Stimulated activated CD4-positive, alpha-beta T cell treated with anti-CD3 and anti-CD28 coated beads, Interleukin-4, amount 100 ng/mL, for 48 hours (primary cell): ENCODE measurements at places on chromosomes 1 and 21.

- DNase-seq = no peak
Measured at GRCh38 chr1:182484531-182485257, 34.7 kb downstream of the RGSL1 start.

DNA sequence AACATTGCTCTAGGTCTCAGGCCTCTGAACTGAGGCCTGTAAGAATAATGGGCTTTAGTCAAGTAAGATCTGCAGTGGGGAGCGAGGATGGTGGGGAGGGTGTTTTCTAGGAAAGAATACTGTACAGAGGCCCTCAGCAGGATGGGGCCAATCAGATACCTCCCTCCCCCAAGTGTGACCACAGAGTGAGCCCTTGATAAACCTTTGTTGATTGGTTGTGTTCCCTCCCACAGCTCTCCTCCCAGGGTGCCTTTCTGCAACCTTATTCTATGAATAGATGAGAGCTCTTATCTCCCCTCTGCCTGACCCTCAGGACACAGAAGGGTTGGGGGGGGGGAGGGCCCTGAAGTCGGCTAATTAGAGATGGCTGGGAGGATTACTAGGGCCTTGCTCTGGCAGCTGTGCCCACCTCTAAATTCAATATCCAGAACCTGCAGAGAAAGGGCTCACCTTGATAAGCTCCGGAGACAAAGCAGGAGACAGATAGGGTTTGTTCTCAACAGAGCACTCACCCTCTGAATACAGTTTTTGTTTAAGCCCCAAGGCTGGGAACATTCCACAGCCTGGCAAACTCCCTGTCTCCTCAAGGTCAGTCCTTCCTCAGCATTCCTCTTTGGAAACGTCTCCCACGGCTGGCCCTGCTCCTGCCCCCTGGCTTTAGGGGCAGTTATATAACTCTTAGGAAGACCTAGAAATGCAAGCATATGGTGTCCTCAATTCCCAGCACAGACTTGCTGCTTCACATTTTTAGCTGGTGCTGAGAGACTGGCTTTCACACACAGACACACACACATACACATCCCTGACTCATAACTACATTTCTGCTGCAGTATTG lies 42.9 kb downstream of the ATP1A1 start:
- no peak for DNase-seq

- DNase-seq = no peak
Measured at GRCh38 chr1:80827666-80828065, 973.1 kb upstream of the ADGRL2 start.

DNA sequence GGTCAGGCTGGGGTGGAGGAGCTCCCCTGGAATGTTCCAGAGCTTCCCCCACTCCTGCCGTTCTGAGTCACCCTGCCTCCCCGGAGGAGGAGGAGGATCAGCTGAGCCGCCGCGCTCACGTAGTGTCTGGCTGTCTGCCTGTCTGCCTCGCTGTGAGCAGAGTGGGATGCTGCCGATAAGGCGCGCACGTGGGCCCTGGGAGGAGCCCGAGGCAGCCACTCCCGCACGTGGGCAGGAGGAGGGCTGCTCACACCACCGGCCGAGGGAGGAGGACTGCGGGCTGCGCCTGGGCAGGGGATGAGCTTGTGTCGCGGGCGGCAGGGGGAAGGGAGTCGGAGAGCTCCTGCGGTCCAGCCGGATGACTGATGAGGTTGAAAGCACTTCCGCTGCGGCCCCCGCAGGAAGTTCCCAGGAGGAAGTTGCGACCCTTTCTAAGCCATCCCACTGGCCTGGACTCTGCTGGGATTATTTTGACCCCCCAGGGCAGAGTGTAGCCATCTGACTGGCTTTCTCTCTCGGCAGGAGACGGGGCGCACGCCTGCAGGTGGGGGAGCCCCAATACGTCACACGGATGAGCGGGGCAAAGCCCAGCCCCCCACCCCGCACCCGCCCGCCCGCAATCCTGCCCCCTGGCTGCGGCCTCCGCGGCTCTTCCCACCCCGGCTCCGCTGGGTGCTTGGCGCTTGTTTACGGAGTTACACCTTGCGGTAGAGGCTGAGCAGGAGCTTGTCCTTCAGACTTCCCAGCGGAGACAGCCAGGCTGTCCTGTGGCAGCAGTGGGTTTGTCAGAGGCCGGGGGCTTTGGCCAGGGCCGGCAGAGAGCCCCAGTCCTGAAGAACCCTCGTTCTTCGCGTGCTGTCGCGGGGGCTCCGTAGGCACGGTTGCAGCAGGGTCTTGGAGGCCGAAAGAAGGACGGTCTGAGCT lies 9.8 kb downstream of the PDXK start:
- peak; percentile 72 for DNase-seq

- no peak for DNase-seq
Measured at GRCh38 chr1:161772397-161772796, 6.3 kb downstream of the ATF6 start.

- DNase-seq = no peak
Measured at GRCh38 chr1:91803123-91803522, 82.8 kb downstream of the TGFBR3 start.

DNA sequence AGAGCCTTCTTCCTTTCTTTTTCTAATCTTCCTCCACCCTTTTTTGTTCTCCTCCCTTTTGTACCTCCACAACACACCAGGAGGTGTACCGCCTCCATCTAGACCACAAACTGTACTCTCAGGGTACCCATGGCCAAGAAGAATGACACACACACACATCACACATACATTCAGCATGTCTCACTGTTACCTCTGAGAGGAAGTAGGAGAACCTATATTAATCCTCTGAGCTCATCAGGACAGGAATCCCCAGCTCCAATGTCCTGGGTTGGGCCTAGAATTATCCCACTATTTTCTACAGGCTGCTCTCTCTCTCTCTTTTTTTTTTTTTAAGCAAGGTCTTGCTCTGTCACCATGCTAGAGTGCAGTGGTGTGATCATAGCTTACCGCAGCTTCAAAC lies 36.7 kb downstream of the ATP2B4 start:
- no peak for DNase-seq

DNA sequence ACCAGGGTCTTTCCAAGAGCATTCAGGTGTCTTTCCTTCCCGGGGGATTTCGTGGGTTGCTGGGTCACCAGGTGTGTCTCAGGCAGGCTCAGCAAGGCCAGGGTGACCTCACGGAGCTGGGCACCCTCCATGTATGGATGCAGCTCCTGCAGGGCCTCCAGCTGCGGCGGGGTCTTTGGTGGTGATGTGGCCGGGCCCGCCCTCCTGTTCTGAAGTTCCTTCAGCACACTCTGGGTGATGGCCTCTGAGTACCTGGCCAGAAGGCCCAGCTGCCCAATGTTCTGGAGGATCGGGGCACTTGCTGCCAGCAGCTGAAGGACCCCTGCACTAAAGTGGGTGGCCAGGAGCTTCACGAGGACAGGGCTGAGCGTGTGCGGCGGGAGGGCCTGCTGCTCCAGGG lies 45.5 kb downstream of the URB1 start:
- DNase-seq = no peak

GRCh38 chr1:99180915-99181314 lies 83.4 kb upstream of the PLPPR4 start:
- no peak for DNase-seq

GRCh38 chr21:18041012-18041411 lies 203.6 kb upstream of the CHODL start:
- no peak for DNase-seq

- no peak for DNase-seq
Measured at GRCh38 chr1:243505986-243506689, 250.3 kb downstream of the SDCCAG8 start.

DNA sequence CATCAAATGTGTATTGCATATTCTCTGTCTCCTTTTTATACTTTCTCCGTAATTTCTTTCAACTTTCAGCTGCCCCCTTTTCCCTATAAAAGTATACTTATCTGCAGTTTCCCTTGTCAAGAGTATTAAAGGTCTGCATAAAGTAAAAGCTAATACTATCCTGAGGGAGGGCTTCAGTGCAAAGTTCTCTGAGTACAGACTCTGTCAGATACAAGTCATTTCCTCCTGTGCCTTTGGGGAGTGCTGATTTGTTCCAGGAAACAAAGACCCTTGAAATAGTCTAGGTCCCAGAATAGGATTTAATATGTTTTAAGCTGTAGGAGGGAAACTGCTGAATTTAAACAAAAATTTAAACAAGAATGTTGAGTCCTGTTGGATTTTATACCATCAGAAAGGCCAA lies 11.7 kb downstream of the GPR161 start:
- DNase-seq = no peak

DNA sequence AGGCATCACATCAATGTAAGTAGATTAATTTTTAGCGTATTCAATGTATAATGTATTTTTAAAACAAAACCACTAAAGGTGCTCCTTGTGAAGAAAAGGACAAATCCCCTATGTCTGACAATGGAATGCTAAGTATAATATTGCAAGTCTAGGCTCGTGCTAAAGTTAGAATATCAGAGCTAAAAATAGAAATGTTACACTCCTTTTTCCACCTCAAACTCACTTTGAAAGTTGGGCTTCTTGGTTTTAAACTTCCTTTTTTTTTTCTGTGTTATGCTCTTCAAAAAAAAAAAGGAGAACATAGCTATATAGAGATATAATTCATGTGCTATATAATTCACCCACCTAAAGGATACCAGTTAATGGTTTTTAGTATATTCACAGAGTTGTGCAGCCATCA lies 3.6 kb upstream of the SERBP1 start:
- DNase-seq = no peak

- no peak for DNase-seq
Measured at GRCh38 chr1:120178799-120179756, 2.8 kb upstream of the SEC22B start.
